ENCODE measurements at places on chromosomes 5 and 9. TPM values are rescaled to one million over a fixed set of nuclear protein-coding genes. Genes with fewer than 3 reads are reported as not detected.

Gene PCA3
- 0.07 TPM for polyA plus RNA-seq

Gene DRD1
- polyA plus RNA-seq, result 0.21 TPM

Gene PGM5
- 2.2 TPM for polyA plus RNA-seq

Gene PCDHB5
- 3.6 TPM for polyA plus RNA-seq

Gene TGFBR1
- polyA plus RNA-seq, result 3.5 TPM

DNA sequence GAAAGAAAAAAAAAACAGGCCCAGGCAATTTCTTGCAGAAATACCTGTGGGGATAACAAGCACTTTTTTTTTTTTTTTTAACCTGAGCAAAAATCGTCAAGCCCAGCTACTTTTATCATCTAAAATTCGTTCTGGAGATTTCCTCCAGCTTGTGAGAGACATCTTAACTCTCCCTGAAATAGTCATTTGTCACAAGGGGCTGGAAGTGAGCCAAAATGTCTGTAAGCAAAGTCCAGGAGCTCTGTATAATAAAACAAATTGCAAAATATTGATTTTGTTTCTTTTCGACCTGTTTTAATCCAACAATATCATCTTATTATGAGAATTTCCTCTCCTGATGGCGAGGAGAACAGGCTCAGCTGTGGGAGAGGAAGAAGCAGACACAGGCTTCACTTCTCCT, 168.4 kb downstream of the TTLL11 start:
- no peaks in the 10 kb centered on the region for H3K36me3 ChIP-seq
- H3K27me3 ChIP-seq, result no peaks in the 10 kb centered on the region
- DNase-seq, result peak; percentile 25
- H3K27ac ChIP-seq, result no peak overlapping the region
- H3K4me3 ChIP-seq, result no peak overlapping the region
- peaks cover 4% of the 10 kb centered on the region for H3K4me1 ChIP-seq

GRCh38 chr9:68738358-68738757, 33.3 kb downstream of the PIP5K1B start:
- H3K36me3 ChIP-seq, result no peaks in the 10 kb centered on the region
- peaks cover 15% of the 10 kb centered on the region for H3K4me1 ChIP-seq
- H3K4me3 ChIP-seq, result no peak overlapping the region
- DNase-seq, result no peak
- H3K27ac ChIP-seq, result no peak overlapping the region

DNA sequence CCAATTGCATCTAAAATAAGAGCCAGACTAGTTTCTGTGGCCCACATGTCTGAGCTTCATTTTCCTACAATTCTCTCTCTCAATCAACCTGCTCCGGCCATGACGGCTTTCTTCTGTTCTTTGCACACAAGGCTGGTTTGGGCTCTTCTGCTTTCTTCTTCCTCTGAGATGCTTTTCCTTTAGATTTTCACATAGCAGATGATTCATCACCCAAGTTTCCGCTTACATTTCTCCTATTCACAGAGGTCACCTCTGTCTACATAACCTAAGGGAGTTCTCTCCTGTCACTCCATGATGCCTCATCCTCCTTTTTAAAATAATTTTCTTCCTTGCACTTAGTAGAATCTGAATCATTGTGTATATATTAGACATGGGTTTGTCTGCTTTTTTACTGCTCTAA, 334.6 kb upstream of the TUSC1 start:
- H3K4me1 ChIP-seq, result no peaks in the 10 kb centered on the region
- H3K27ac ChIP-seq, result no peak overlapping the region
- H3K4me3 ChIP-seq, result no peak overlapping the region
- no peaks in the 10 kb centered on the region for H3K36me3 ChIP-seq

- H3K4me3 ChIP-seq, result no peak overlapping the region
- no peaks in the 10 kb centered on the region for H3K4me1 ChIP-seq
- H3K36me3 ChIP-seq, result no peaks in the 10 kb centered on the region
These were observed 64.5 kb upstream of the GNA14 start for GRCh38 chr9:77712533-77713130.

- H3K4me3 ChIP-seq, result no peak overlapping the region
- H3K4me1 ChIP-seq, result no peaks in the 10 kb centered on the region
- H3K36me3 ChIP-seq, result no peaks in the 10 kb centered on the region
- DNase-seq, result no peak
- H3K27me3 ChIP-seq, result no peaks in the 10 kb centered on the region
These were observed 19.0 kb downstream of the ACTL7B start for GRCh38 chr9:108836781-108837180.

DNA sequence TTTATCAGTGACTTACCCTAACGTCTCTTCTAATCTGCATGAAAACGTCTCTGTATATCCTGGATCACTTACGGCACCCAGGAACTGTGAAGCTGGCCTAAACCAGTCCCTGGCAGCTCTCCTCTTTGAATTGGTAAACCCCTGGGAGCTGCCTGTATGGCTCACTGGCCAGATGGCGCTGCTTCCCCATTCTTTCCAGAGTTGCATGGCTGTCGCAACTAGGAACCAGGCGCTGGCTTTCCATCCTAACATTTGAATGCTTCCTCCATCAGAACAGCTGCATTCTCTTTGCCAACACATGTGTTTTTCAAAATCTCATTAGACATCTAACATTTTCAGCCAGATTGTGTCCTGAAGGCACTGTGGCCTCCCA, 8.0 kb upstream of the PCA3 start:
- H3K27me3 ChIP-seq, result no peaks in the 10 kb centered on the region
- no peak overlapping the region for H3K27ac ChIP-seq
- no peaks in the 10 kb centered on the region for H3K36me3 ChIP-seq
- no peaks in the 10 kb centered on the region for H3K4me1 ChIP-seq
- DNase-seq, result no peak
- no peak overlapping the region for H3K4me3 ChIP-seq

GRCh38 chr9:130927338-130927737, 11.7 kb downstream of the FIBCD1 start:
- no peak overlapping the region for H3K27ac ChIP-seq
- H3K36me3 ChIP-seq, result no peaks in the 10 kb centered on the region
- no peak overlapping the region for H3K4me3 ChIP-seq
- no peaks in the 10 kb centered on the region for H3K27me3 ChIP-seq
- H3K4me1 ChIP-seq, result no peaks in the 10 kb centered on the region
- no peak for DNase-seq

DNA sequence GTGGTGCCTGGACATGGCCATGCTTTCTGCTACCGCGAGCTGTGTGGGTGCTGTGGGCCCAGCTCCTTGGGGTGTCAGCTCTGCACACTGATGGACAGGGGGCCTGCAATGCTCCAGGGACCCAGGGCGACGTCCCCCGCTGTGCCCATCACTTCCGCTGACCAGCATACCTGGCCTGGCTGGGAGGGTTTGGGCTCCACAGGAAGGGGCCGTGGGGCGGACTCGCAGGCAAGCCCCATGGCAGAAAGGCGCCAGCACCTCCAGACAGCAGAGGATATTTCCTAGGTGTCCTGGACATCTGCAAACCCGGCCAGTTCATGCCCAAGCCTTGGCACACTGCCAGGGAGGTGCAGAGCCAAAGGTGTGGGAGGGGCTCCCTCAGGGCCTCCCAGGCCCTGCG, 295.8 kb upstream of the IRX4 start:
- no peak overlapping the region for H3K27ac ChIP-seq
- no peaks in the 10 kb centered on the region for H3K27me3 ChIP-seq
- no peak overlapping the region for H3K4me3 ChIP-seq
- H3K4me1 ChIP-seq, result no peaks in the 10 kb centered on the region
- DNase-seq, result no peak

DNA sequence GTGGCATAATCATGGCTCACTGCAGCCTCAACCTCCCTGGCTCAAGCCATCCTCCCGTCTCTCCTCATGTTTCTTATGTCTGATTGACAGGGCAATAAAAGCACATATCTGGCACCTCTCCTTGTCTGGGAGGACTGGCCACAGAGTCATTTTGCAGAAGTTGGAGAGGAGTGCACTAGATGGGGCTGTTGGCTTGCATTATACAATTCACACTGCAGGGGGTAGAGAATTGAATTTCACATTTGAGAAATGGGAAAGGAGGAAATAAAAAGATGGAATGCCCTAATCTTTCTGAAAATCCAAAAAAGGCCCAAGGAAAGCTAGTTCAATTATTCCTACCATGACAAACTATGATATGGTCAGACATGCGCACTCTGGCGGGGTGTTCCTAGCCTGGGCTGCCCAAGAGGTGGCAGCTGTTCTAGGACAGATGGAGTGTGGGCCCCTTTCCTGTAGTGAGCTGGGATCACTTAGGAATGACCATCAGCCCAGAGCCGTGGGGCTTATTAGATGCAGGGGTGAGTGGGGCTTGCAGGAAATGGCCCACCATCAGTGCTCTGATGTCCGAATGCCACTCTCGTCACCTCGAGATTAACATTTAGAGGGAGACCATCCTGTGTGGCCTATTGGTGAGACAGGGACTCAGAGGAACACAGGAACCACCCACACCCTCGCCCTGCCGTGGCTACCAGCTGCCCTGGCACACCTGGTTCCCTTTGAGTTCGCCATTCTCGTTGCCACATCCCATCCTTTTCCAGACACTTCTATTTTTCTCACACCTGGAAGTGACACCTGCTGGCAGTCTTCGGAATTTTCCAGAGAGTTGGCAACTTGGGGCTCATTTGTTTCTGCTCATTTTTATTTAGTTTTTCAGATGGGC, 21.8 kb upstream of the ANKRD18A start:
- H3K4me3 ChIP-seq, result no peak overlapping the region
- DNase-seq, result peak; percentile 21
- no peaks in the 10 kb centered on the region for H3K4me1 ChIP-seq
- H3K27me3 ChIP-seq, result no peaks in the 10 kb centered on the region

- no peak overlapping the region for H3K27ac ChIP-seq
- DNase-seq, result no peak
- H3K36me3 ChIP-seq, result no peaks in the 10 kb centered on the region
- no peak overlapping the region for H3K4me3 ChIP-seq
- no peaks in the 10 kb centered on the region for H3K4me1 ChIP-seq
These were observed 21.2 kb downstream of the COL15A1 start for GRCh38 chr9:98964911-98965336.

- DNase-seq, result no peak
- no peak overlapping the region for H3K27ac ChIP-seq
- no peaks in the 10 kb centered on the region for H3K36me3 ChIP-seq
- H3K27me3 ChIP-seq, result no peaks in the 10 kb centered on the region
- no peaks in the 10 kb centered on the region for H3K4me1 ChIP-seq
These were observed 83.7 kb upstream of the BARHL1 start for GRCh38 chr9:132498531-132499210.

DNA sequence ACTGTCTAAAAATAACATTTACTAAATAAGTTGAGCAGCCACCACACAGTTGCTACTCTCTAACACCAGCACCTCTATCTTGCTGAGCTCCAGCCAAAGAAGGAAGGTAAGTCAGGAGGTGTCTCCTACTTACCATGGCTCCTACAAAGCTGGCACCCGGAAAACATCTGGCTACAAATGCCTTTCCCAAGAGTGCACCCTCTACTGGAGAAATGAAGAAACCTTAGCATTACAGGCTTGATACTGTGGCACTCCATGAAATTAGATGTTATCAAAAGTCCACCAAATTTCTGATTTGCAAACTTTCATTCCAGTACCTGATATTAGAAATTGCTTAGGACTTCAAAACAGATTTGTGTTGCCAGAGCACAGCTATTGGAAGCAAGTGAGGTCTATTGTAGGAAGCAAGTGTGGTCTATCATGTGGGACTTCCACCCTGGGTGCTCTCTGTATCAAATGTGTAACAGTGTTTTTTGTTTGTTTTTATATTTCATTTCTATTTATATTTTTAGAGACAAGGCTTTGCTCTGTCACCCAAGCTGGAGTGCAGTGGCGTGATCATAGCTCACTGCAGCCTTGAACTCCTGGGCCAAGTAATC, 25.7 kb upstream of the RFK start:
- no peaks in the 10 kb centered on the region for H3K36me3 ChIP-seq
- no peaks in the 10 kb centered on the region for H3K27me3 ChIP-seq
- H3K4me1 ChIP-seq, result no peaks in the 10 kb centered on the region
- H3K4me3 ChIP-seq, result no peak overlapping the region
- DNase-seq, result no peak

GRCh38 chr5:150626853-150627276, 13.6 kb upstream of the SYNPO start:
- peak overlapping the region; percentile 63 for H3K27ac ChIP-seq
- peaks cover 5% of the 10 kb centered on the region for H3K4me1 ChIP-seq
- peak overlapping the region; percentile 92 for H3K4me3 ChIP-seq
- peak; percentile 92 for DNase-seq
- H3K36me3 ChIP-seq, result no peaks in the 10 kb centered on the region
- H3K27me3 ChIP-seq, result no peaks in the 10 kb centered on the region
